Progenitor cell of endocrine pancreas (in vitro differentiated cells): ENCODE measurements at places on chromosomes 6 and 20. TPM values are rescaled to one million over a fixed set of nuclear protein-coding genes. Genes with fewer than 3 reads are reported as not detected.

GRCh38 chr6:144139817-144140216 lies 10.5 kb upstream of the STX11 start:
- no peak for DNase-seq
- no peaks in the 10 kb centered on the region for H3K4me1 ChIP-seq
- no peaks in the 10 kb centered on the region for H3K36me3 ChIP-seq
- no peak overlapping the region for H3K4me3 ChIP-seq

DNA sequence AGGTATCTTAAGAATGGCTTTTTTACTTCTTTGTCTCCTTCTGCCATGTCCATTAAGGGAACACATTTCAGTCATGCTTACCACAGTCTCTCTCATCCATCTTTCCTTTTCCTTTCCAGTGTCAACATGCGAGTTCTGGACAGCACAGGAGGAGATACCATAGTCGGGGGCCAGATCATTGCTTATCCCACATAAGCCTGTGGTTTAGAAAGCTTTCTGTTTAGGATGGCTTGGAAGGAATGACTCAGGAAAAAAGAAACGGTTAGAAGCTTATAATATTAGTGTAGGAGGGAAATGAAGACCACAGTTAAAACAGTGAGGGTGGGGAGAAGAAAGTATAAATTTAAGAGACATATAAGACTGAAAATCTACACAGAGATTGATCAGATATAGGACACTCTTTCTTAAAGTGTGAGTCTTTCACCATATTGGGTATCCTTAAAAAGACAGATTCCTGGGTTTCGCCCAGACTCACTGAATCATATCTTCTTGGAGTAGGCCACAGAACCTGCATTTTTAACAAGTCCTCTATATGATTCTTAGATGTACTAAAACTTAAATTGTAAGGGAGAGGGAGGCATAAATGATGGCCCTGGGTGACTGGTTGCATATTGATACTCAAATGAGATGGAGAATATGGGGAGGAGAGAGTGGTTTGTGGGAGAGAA lies 36.1 kb downstream of the DSE start:
- no peaks in the 10 kb centered on the region for H3K27me3 ChIP-seq
- H3K36me3 ChIP-seq = no peaks in the 10 kb centered on the region
- no peak overlapping the region for H3K27ac ChIP-seq
- H3K4me3 ChIP-seq = no peak overlapping the region

DNA sequence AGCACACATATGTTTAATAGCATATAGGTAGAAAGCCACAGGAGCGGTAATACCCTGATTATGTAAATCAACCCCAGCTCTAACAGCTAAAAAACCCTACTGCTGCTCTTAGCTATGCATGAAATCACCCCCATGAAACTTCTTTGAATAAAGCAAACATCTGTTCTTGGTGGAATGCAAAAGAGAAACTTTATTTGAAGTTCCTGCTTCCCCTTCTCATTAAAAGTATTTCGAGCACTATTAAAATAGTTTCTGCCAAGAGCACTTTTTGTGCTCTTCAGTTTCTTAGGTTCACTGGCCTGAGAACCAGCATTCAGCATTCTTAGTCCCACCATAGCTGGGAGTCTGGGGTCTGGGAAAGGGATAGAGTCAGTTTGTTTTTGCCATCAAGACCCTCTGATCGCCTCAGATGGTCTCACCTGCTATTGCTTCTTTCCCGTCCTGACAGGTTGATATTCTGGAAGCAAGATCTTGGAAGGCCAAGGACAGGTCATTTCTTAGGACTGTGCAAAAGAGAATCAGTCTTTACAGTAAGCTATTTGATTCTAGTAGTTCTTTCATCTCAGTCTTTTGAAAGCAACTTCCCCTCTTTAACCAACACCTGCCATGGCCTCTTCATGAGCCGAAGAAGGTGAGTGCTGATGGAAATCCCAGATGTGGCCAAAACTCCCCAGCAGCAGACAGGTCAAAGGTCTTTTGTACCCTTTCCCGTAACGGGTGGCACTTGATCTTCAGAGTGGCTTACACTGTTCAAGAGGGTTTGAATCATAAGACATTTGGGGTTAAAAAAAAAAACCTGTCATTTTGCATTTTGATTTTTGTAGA lies 76.5 kb upstream of the TMEM170B start:
- H3K36me3 ChIP-seq = peaks cover under 1% of the 10 kb centered on the region
- no peak overlapping the region for H3K27ac ChIP-seq
- peaks cover 5% of the 10 kb centered on the region for H3K27me3 ChIP-seq
- no peaks in the 10 kb centered on the region for H3K4me1 ChIP-seq
- no peak overlapping the region for H3K4me3 ChIP-seq

DNA sequence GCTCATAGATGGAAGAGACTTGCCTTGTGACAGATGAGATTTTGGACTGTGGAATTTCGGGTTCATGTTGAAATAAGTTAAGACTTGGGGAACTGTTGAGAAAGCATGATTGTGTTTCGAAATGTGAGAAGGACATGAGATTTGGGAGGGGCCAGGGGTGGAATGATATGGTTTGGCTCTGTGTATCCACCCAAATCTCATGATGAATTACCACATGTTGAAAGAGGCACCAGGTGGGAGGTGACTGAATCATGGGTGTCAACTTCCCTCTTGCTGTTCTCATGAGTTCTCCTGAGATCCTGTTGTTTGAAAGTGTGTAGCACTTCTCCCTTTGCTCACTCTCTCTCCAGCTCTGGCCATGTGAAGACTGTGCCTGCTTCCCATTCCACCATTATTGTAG lies 17.9 kb downstream of the AHI1 start:
- no peaks in the 10 kb centered on the region for H3K4me1 ChIP-seq
- no peak for DNase-seq
- no peak overlapping the region for H3K27ac ChIP-seq
- peaks cover 59% of the 10 kb centered on the region for H3K36me3 ChIP-seq

EBF4 gene
- 63.8 and 64.9 TPM in 2 replicates for total RNA-seq

GNAS-AS1 gene
- total RNA-seq = 4.3 and 4.4 TPM in 2 replicates

GRCh38 chr6:23532227-23532626 lies 593.8 kb upstream of the NRSN1 start:
- H3K4me3 ChIP-seq = no peak overlapping the region
- H3K36me3 ChIP-seq = no peaks in the 10 kb centered on the region
- no peak overlapping the region for H3K27ac ChIP-seq
- no peak for DNase-seq
- no peaks in the 10 kb centered on the region for H3K4me1 ChIP-seq
- H3K27me3 ChIP-seq = no peaks in the 10 kb centered on the region

DNA sequence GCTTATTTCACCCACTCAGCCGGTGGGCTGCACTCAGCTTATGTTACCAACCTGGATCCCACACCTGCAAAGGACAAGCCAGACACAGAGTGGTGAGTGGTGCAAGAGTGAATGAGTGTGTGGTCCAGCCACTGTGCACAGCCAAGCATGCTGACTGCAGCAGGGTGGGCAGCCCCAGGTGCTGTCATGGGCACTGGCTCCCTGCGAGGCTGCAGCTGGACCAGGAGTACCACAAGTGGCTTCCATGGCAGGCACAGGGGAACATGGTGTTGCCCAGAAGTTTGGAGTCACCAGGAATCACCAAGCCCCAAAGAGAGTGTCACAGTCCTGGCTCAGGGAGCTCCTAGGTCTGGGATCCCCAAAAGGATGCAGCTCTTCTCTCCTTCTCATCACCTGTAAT lies 1093.4 kb downstream of the KHDRBS2 start:
- no peak overlapping the region for H3K4me3 ChIP-seq
- H3K36me3 ChIP-seq = no peaks in the 10 kb centered on the region
- no peaks in the 10 kb centered on the region for H3K4me1 ChIP-seq
- H3K27me3 ChIP-seq = no peaks in the 10 kb centered on the region

- H3K27ac ChIP-seq = peak overlapping the region; percentile 95
- H3K4me1 ChIP-seq = peaks cover 26% of the 10 kb centered on the region
- no peak overlapping the region for H3K4me3 ChIP-seq
- no peak for DNase-seq
Observed at GRCh38 chr20:23658336-23658735, 20.6 kb upstream of the CST3 start.

HTR1B gene
- 8.9 and 10.3 TPM in 2 replicates for total RNA-seq

DNA sequence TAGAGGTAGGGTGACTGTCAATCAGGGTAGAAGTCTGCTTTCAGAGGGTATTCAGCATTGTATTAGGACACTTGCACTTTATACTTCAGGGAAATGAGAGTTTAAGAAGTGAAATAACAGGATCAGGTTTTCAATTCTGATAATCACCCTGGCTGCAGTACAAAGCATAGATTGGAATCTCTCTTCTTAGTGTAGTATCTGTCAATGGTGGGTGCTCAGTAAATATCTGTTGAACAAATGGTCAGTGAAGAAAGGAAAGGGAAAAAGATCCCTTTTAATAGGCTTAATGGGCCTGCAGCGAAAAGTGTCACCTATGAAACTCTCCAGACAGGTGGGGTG lies 18.7 kb downstream of the TUBB2B start:
- no peak overlapping the region for H3K27ac ChIP-seq
- no peak for DNase-seq
- H3K36me3 ChIP-seq = no peaks in the 10 kb centered on the region

- H3K36me3 ChIP-seq = peaks cover 3% of the 10 kb centered on the region
- no peaks in the 10 kb centered on the region for H3K27me3 ChIP-seq
- peaks cover 40% of the 10 kb centered on the region for H3K4me1 ChIP-seq
- H3K27ac ChIP-seq = no peak overlapping the region
Observed at GRCh38 chr20:32287231-32287638, 9.8 kb downstream of the KIF3B start.

GRCh38 chr6:2432292-2432691 lies 186.9 kb upstream of the GMDS start:
- peaks cover 15% of the 10 kb centered on the region for H3K4me1 ChIP-seq
- no peak for DNase-seq
- H3K27me3 ChIP-seq = peaks cover 2% of the 10 kb centered on the region
- no peak overlapping the region for H3K4me3 ChIP-seq

- no peak for DNase-seq
- no peaks in the 10 kb centered on the region for H3K36me3 ChIP-seq
- no peak overlapping the region for H3K27ac ChIP-seq
- peaks cover 9% of the 10 kb centered on the region for H3K27me3 ChIP-seq
- H3K4me3 ChIP-seq = no peak overlapping the region
- H3K4me1 ChIP-seq = peaks cover 20% of the 10 kb centered on the region
Observed at GRCh38 chr20:1858871-1859270, 36.3 kb upstream of the SIRPA start.

GRCh38 chr6:119476024-119476423 lies 126.5 kb upstream of the MAN1A1 start:
- H3K4me3 ChIP-seq = no peak overlapping the region
- H3K27me3 ChIP-seq = no peaks in the 10 kb centered on the region
- no peaks in the 10 kb centered on the region for H3K36me3 ChIP-seq
- peaks cover 8% of the 10 kb centered on the region for H3K4me1 ChIP-seq
- no peak overlapping the region for H3K27ac ChIP-seq

- H3K4me3 ChIP-seq = no peak overlapping the region
- no peaks in the 10 kb centered on the region for H3K27me3 ChIP-seq
- no peak overlapping the region for H3K27ac ChIP-seq
- DNase-seq = no peak
- peaks cover 49% of the 10 kb centered on the region for H3K36me3 ChIP-seq
Observed at GRCh38 chr6:151412909-151413308, 21.6 kb upstream of the ZBTB2 start.

DNA sequence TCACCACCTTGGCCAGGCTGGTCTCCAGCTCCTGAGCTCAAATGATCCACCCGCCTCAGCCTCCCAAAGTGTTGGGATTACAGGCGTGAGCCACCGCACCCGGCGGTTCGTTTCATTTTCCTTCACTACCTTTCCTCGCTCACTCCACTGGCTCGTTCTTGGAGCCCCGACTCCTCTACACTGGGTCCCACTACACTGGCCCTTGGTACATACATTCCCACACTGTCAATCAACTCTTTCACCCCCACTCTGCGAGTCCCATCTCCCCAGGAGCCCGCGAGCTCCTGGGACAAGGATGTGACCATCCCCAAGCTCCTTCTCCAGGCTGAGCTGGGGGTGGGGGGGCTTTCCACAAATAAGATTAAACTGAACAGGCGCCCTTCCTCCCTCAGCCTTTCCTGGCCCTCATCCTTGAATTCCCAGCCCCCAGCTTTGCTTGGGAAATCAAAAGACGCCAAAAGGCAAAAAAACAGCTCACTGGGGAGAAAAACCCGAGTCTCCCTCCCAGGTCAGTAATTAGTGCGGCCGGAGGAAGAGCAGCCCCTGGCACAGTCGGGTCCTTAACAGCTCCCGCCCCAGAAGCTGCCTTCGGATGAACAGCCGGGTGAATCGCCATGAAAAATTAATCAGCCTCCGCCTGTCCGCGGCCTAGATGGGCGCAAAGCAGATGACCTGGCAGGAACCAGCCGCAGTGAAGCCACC lies 42.8 kb upstream of the LY86 start:
- no peaks in the 10 kb centered on the region for H3K4me1 ChIP-seq
- H3K4me3 ChIP-seq = peak overlapping the region; percentile 68
- H3K27ac ChIP-seq = no peak overlapping the region
- DNase-seq = no peak

DNA sequence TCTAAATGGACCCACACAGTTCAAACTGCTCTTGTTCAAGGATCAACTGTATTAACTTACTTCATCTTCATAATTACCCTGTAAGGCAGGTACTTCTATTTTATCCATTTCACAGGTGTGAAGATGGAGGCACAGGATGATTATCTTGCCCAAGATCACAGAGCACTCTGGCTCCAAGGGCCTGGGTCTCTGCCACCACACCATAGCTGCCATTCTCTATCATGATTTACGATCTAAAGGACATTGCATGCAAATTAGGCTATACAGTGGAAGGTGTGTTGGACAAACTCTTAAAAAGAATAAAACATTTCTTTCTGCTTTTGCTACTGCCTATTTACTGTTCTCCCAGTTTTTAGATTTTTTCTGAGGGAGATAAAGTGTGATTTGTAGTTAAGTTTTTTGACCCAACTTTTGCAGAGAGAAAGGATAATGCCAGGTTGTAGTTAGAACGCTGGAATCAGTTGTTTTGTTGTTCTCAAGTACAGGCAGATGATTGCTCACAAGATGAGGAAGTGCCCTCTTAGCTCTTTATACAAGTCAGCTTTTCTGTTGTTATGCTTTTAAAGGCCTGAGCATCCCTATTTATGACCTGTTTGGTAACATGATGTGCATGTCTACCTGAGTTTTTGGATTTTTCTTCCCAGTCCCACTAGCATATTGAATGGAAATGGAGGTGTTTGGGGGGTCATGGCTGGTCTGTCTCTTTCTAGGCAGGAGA lies 247.9 kb downstream of the ZFAND3 start:
- H3K27me3 ChIP-seq = no peaks in the 10 kb centered on the region
- no peak overlapping the region for H3K27ac ChIP-seq
- H3K4me1 ChIP-seq = peaks cover 7% of the 10 kb centered on the region
- peaks cover 14% of the 10 kb centered on the region for H3K36me3 ChIP-seq
- H3K4me3 ChIP-seq = no peak overlapping the region

DNA sequence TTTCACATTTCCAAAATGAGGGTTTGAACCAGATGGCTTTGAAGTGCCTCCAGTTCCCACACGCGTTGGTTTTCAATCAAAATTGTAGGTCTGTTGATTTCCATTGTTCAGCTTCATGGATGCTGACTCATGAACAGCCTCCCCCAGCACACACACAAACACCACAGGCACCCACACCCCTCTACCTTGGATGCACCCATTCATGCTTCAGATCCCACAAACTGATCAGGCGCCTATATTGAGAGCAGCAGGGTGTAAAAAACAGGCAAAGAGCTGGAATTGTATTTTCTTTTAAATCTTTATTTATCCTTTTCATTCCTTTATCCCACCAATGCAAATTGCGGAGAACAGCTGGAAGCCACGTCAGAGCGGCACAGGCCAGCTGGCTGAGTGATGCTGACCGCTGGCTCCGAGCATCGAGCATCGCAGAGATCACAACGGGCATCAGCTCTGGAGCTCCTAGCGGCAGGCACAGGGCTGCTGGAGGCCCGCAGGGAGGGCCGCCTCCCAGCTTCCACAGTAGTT lies 29.3 kb upstream of the TBC1D7 start:
- peaks cover 21% of the 10 kb centered on the region for H3K27me3 ChIP-seq
- H3K36me3 ChIP-seq = no peaks in the 10 kb centered on the region
- peaks cover 1% of the 10 kb centered on the region for H3K4me1 ChIP-seq
- DNase-seq = no peak
- H3K4me3 ChIP-seq = no peak overlapping the region
- no peak overlapping the region for H3K27ac ChIP-seq

HLA-G gene
- total RNA-seq = 0.38 TPM in 1 of 2 replicates, not detected in the other
